ENCODE measurements at places on chromosomes 16 and 17.
A peak's percentile ranks its signal among the peaks of the same experiment; 100 is the strongest.

DNA sequence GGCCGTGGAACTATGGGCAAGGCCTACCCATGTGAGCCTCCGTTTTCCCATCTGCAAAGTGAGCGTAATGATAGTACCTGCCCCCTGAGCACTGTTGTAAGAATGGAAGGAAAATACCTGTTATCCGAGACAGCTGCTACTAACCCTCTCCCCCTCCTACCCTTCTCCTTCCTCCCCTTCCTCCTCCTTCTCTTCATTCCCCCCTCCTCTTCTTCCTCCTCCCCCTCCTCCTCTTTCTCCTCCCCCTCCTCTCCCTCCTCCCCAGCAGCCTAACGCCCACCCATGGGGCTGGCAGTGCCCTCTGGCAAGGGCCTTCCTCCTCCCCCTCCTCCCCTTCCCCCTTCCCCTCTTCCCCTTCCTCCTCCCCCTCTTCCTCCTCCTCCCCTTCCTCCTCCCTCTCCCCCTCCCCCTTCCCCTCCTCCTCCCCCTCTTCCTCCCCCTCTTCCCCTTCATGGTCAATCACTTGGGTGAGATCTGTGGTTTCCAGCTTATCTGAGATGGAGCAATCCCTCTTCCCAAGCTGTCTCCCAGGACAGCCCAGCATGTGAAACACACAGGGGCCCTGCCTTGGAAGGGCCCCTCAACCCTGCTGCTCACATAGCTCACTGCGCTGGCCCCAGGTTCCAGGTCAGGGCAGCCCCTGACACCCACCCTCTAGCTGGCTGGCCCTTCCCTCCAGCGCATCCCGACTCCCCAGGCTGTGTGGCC, 6.4 kb downstream of the ZFPM1 start:
- no peak for DNase-seq

- no peak for DNase-seq
Measured at GRCh38 chr16:50778284-50779163, 36.6 kb downstream of the CYLD start.

GRCh38 chr16:89668790-89669158, 11.1 kb downstream of the SPATA33 start:
- DNase-seq = no peak

DNA sequence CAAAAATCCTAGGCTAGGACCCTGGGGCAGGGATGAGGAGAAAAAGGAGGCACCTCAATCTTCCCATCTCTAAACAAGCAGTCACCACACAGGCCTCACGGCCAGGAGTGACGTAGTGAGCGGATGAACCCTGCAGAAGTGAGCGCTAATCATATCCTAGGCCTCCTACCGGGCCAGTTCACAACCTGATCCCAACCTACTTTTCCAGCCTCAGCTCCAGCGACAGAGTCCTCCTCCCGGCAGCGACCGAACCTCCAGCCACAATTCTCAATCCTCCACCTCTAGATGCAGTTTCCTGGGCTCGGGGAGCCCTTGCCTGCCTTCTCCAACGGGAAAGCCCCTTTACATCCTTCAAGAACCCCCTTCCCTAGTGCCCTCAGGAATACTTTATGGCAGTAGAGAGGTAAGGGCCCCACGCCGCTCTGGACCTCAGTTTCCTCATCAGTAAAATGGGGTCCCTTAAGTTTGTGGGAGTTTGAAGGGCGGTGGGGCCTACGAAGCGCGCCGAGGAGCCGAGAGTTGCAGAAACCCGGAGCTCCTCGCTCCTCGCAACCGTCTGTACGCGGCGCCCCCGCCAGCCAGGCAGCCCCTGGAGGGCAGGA, 1.4 kb downstream of the ZNF668 start:
- peak; percentile 17 for DNase-seq

- DNase-seq = no peak
Measured at GRCh38 chr16:57741660-57742191, 6.2 kb downstream of the KATNB1 start.

GRCh38 chr17:50206604-50207293, 5.3 kb upstream of the COL1A1 start:
- no peak for DNase-seq

- DNase-seq = no peak
Measured at GRCh38 chr16:16163571-16163970, 59.7 kb downstream of the ABCC6 start.

GRCh38 chr16:84079664-84080063, 37.1 kb upstream of the SLC38A8 start:
- DNase-seq = no peak

- no peak for DNase-seq
Measured at GRCh38 chr17:4679658-4680057, 24.3 kb downstream of the PELP1 start.

DNA sequence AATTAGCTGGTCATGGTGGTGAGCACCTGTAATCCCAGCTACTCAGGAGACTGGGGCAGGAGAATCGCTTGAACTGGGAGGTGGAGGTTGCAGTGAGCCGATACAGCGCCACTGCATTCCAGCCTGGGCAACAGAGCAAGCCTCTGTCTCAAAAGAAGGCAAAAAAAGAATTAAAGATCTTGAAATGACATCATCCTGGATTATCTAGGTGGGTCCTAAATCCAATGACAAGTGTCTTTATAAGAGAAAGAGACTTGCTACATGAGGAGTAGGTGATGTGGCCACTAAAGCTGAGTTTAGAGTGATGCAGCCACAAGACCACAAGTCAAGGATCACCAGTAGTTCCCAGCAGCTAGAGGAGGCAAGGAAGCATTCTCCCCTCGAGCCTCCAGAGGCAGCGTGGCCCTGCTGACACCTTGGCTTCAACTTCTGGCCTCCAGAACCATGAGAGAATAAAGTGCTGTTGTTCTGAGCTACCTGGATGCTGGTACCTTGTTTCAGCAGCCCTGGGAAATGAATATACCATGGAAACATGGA, 15.8 kb downstream of the CIITA start:
- no peak for DNase-seq

DNA sequence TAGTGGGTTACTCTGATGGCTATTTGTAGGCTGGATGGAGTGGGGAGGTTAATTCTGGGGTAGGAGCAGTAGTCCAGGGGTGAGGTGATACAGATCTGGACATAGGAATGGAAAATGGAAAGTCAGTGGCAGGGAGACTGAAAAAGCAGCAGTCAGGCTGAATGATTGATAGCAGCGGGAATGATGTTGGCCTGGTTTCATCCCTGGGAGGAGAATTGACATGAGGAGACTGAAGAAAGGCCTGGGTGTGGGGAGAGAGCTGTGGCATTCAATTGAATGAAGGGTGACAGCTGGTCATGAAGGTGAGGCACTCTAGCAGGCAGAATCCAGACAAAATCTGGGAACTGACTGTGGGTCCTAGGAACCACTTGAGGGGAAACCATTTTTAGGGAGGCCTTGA, 34.7 kb upstream of the CLEC18A start:
- no peak for DNase-seq

DNA sequence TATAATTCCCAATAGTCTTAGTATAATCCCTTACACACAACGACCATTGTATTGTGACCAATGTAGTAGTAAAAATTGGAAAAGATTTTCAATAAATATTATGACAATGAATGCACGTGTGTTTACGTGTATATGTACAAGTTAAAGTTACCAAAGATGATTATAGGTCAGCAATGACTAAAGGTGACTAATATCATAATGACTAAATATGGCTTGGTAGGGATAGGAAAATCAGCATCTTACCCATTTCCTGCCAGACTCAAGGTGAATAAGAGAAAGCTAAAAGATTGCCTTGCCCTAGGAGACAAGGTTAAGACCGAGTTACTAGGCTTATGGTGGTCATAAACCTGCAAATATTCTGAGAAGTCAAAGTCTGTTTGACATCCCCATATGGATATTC, 34.4 kb downstream of the CPD start:
- no peak for DNase-seq

- DNase-seq = no peak
Measured at GRCh38 chr16:9738690-9739089, 443.5 kb downstream of the GRIN2A start.

GRCh38 chr17:13171790-13172189, 154.0 kb upstream of the ELAC2 start:
- no peak for DNase-seq

DNA sequence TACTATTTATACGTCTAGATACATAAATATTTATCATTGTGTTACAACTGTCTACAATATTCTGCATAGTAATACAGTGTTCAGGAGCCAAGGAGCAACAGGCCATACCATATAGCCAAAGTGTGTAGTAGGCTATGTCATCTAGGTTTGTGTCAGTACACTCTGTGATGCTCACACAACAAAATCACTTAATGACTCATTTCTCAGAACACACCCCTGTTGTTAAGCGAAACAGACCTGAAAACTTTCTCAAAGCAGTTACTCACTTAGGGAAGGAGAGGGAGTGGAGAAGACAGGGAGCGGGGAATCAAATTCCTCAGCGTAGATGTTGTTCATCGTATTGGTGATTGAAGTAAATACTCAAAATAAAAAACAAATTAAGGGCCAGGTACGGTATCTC, 269.5 kb downstream of the STX8 start:
- no peak for DNase-seq

DNA sequence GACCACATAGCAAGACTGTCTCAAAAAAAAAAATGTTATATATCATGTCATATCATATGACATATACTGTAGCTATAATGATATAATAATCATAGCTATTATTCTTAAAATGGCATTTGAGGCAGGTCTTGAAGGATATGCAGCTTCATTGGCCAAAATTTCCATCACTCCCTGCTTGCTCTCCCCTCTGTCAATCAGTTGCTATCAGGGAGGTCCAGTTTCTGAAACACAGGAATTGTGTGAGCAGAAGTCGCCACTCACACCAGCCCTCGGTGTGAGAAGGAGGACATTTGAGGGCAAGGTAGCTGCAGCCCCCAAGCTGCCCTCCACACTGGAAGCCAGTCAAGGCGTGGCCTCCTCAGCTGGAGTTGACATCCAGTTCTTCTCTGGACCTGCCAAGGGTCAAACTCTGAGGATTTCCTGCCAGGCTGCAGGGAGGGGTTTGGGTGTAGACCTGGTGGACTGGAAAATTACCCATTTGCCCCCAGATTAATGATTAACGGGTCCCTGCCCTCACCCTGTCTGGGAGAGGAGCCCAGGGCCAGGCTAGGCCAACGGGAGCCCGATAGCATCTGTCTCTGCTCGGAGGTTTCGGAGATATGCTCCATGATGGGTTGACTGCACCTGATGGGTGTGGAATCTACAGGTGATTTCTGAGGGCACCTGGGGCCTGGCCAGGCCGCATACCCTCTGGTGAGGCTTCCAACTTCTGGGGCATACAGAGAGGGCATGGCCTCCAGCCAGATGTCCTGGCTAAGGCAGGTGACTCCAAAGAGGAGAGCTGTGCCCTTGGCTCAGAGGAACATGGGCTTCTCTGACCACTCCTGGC, 18.8 kb downstream of the WNT9B start:
- no peak for DNase-seq

DNA sequence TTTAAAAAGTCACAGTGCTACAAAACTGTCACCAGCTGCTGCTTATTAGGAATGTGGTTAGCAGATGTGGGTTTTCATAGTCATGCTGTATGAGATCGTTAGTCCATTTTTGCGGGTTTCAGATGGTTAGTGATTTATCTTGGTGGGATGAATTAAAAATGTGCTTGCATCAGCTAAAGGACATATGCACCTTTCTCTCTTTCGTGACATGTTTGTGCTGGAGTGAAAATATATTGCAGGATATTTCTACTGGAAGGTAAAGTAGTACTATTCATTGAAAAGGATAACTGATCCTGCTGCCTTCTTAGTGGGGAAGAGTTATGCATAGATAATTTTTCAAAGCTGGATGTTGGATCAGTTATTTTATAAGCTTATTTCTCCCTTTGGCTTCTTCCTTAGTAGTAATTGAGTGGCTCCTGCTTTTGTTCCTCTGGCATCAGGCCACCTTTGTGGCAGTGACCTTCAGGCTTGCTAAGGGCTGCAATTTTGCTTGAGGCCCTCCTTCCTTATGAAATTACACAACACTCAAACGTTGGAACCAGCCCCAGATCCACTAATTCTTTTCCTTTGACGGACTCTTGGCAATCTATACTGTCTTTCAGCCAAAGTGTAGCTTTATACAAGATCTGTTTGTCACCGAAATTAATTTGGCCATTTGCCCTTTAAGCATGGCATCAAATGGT, 7.5 kb upstream of the SNTB2 start:
- DNase-seq = no peak

DNA sequence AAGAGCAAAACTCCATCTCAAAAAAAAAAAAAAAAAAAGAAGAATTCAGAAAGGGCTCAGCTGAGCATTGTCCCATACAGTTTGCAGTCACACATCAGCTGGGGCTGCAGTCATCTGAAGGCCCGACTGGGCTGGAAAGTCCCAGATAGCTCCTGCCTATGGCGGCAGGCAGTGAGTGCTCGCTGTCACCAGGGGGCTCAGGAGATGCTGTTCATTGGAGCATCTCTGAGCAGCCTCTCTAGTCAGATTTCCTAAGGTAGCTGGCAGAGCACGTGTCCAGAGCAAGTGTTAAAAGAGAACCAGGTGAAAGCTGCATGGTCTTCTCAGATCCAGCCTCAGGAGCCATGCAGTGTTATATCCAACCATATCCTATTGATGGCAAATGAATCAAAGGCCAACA, 75.8 kb downstream of the WSCD1 start:
- no peak for DNase-seq

GRCh38 chr16:64363039-64363438, 758.8 kb downstream of the CDH11 start:
- no peak for DNase-seq

DNA sequence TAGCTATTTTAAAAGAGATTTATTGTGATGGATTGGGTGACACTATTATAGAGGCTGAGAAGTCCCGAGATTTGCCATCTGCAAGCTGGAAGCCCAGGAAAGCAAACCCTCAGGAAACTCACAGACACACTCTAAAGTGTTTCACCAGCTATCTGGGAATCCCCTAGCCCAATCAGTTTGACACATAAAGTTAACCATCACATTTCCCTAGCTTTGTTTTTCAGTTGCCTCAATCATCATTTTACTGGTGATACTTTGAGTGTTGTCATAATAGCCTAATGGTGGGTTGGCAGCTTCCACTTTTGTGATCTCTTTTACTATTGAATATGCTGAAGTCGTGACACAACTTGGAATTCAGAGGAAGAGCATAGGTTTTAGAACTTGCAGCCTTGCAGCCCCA, 1.8 kb downstream of the SGF29 start:
- DNase-seq = no peak

- DNase-seq = no peak
Measured at GRCh38 chr17:45291171-45291805, 25.5 kb downstream of the MAP3K14 start.

GRCh38 chr17:81429821-81430551, 34.7 kb downstream of the BAHCC1 start:
- DNase-seq = no peak

DNA sequence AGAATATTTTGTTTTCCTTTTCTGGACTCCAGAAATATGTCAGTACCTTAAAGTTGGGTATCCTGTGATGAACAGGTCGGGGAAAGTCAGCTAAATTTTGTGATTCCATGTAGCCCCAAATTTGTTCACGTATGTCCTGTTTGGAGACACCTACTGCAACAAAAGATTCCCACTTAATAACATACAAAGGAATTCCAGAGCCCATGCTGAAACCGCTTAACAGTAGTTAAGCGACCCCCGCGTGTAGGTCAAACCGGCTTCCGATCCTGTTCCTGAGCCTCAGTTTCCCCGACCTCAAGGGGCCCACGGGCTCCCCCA, 477 bp downstream of the MTHFSD start:
- no peak for DNase-seq

Data from stimulated activated CD8-positive, alpha-beta memory T cell treated with anti-CD3 and anti-CD28 coated beads, Interleukin-12 subunit alpha, Interleukin-12 subunit beta, amount 100 ng/mL, for 4 hours (primary cell).